Activated T-helper 2 cell treated with anti-CD3 and anti-CD28 coated beads, Interferon-gamma antibody, Interleukin-2, Interleukin-4, amounts not matched to agents 10 μg/mL and 5 μg/mL and 100 μg/mL, durations not matched to agents 14 hours and 24 hours and 36 hours (primary cell): ENCODE measurements at places on chromosomes 12 and 14.

DNA sequence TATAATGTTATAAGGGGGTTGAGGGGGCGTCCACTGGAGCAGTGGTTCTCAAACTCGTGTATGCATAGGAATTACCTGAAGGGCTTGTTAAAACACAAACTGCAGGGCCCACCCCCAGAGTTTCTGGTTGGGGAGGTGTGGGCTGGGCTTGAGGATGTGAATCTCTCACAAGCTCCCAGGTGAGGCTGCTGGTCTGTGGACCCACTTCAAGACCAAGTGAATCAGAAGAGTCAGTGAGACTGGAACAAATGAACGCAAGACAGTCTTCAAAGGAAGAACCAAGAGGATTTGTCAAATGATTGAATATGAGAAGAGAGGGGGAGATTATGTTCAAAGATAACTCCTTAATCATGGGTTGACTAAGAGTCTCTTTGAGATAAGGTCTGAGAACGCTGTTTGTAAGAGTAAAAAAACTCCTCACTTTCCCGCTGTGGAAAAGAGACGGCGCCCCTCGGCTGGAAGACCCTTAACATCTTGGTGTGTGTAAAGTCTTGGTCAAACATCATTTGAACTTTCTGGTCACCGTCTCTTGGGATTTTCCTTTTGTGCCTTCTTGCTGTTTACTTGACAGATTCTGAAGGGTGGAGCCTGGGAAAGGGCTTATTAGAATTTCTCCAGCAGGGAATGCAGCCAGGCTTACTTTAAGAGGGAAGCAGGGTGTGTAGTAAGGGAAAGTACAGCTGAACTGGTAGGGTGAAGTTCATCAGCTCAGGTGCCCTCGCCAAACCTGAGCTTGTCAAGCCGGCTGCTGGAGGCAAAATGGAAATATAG is 5.3 kb upstream of the FOXN3 start:
- DNase-seq: no peak

GRCh38 chr12:12185414-12185813 is 81.4 kb downstream of the LRP6 start:
- no peak for DNase-seq

- DNase-seq: no peak
Measured at GRCh38 chr12:52494518-52494917, 1.5 kb upstream of the KRT6A start.

- DNase-seq: no peak
Measured at GRCh38 chr14:74109369-74109768, 24.6 kb downstream of the LIN52 start.

GRCh38 chr12:122834921-122835749 is at the start of gene HIP1R:
HIP1R (plus strand) TSS chr12:122835457; CDS start chr12:122835551, 94 bp downstream.
- peak; percentile 48 for DNase-seq

DNA sequence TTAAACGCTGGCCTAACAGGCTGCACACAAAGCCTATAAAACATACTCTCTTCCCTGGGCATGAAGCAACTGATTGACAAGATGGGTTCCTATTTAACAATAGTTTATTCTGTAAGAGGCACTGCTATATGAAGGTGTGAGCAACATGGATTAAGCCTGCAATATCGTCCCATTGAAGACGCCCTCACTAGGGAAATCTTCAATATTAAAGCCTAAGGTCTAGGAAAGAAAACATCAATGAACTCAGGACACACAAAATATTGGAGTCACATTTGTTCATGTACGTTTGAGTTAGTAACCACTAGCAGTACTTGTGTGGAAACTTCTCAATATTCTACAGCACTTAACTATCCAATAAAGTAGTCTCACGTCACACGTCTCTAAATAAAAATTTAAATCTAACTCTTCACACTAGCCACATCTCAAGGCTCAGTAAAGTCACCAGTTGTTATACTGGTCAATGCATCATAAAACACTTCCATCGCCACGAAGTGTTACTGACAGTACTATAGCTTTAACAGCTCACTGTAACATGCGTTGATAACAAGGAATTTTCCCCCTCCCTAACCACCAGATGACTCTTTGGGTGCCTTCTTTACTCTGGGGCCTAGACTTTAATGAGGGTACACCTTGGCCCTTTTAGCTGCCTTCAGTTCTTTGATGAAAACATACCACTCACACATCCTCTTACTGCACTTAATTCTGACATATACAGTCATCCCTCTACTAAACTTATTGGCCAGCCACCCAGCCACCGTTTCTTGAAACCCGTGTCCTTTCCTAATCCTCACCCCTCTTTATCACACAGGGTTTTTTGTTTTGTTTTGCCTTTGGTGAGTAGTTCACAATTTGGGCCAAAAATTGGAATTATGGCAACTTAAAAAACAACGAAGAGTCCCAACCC is 50.1 kb upstream of the OR5AU1 start:
- no peak for DNase-seq
